ENCODE measurements at places on chromosomes 5 and 9.
A peak's percentile ranks its signal among the peaks of the same experiment; 100 is the strongest.

DNA sequence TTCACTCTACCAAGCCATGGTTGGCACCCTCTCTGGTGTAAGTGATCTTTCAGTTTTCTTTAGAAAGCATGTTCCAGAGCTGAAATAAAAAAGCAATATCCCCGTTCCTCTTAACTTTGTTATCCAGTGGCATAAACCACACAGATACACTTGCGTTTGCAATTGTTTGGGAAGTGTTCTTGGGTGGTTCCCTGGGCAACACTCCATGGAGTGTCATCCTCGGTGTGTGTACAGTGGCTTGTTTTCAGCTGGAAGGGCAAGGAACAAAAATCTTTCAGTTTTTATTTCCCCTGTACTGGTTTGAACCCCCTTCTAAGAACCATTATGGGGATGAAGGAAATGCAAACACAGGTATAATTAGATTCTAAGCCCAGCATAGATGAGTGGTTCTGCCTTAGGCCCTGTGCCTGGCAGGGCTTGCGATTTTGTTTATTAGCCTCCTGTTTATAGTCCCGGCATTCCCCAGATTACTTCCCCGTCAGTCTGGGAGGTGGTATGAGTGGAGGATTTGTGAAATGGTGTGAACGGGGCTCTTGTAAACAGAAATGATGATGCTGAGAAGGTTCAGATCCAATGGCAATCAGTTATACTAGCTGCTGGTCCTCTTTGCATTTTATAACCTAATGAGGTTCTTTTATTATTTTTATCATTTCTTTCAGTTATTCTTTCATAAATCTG lies 76.0 kb upstream of the CD180 start:
- no peak for DNase-seq

- DNase-seq: no peak
Measured at GRCh38 chr5:74384851-74385250, 255.7 kb downstream of the ENC1 start.

DNA sequence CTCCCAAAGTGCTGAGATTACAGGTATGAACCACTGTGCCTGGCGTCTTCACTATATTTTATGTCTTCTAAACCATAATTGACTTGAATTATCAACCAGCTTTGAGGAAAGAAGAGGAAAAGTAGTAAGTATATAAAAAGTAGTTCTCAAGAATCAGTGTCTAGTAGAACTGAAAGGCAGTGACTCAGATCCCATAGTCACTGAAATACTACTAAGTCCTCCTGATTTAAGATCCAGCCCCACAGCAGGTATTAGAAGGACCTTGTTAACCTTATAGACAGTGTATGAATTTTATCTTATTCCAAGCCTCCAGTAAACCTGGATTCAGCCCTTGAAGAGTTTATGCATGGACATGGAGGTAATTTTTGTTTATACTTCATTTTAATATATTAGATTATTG lies 31.5 kb downstream of the LNPEP start:
- DNase-seq: no peak

GRCh38 chr5:138705567-138705966 lies 47.7 kb upstream of the CTNNA1 start:
- no peak for DNase-seq

- no peak for DNase-seq
Measured at GRCh38 chr5:177372910-177373309, 11.3 kb upstream of the SLC34A1 start.

GRCh38 chr5:112532654-112533360 lies 113.7 kb upstream of the EPB41L4A start:
- no peak for DNase-seq

- no peak for DNase-seq
Measured at GRCh38 chr5:15515229-15515628, 15.2 kb downstream of the FBXL7 start.

- DNase-seq: peak; percentile 52
Measured at GRCh38 chr5:102902647-102903046, 147.5 kb downstream of the PAM start.

GRCh38 chr5:180333661-180334060 lies 19.5 kb downstream of the GFPT2 start:
- DNase-seq: no peak

- DNase-seq: peak; percentile 81
Measured at GRCh38 chr9:114906922-114907571, 23.3 kb downstream of the TNFSF8 start.

GRCh38 chr9:27341545-27342294 lies 44.8 kb upstream of the EQTN start:
- no peak for DNase-seq

GRCh38 chr9:116550696-116551436 lies 136.2 kb upstream of the TRIM32 start:
- DNase-seq: no peak

- DNase-seq: no peak
Measured at GRCh38 chr5:89117124-89117644, 234.2 kb upstream of the MEF2C start.

DNA sequence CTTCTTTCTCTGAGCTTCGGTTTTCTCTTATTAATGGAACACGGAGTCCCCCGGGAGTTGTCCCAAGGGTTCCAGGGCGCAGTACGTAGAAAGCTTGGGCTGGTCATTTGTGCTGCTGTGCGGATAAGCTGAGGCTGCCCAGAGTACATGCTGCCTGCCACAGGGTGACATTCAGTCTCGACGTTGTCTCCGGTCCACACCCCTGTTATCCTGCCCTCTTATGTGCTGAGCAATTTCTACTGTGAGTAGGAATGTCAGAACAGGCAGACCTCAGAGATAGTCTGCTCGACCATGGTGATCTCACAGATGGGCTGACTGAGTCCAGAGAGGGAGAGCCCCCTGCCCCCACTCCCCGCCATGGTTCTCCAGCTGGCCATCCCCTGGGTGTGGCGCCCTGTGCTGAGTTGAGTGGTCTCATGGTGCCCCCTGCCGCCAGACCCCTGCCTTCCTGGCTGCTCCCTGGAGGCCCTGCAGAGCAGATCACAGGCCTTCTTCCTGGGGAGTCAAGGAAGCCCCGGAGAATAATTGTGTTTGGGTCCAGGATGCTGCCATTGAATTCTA lies 124.0 kb downstream of the RGS3 start:
- DNase-seq: no peak

DNA sequence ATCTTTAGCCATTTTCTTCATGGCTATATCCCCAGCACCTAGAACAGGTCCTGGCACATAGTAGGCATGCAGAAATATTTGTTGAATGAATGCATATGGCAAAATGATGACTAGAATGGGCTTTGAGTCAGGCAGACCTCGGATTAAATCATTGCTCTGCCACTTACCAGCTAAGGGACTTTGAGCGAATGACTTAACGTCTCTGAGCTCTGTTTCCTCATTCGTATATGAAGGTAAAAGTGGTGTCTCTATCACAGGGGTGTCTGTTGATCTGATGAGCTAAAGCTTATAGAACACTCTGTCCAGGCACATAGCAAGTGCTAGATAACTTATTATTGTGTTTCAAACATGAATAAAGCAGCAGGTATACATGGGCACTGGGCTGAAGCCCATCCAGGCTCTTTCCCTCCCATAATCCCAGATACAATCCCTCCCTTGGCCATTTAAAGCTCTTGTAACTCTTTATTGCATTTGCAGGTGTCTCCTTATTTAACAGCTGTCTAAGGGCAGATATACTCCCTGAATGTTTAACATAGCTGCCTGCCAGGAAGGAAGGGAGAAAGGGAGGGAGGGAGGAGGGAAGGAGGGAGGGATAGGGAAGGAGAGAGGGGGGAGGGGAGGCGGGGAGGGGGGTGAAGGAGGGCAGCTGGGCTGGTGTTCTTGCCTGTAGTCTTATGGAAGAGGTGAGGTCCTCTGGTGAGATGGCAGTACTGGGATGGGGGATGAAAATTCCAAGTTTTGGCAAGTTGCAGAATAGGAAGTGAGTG lies 23.2 kb upstream of the STXBP1 start:
- DNase-seq: no peak

- no peak for DNase-seq
Measured at GRCh38 chr5:92455011-92455410, 1071.9 kb upstream of the ARRDC3 start.

GRCh38 chr9:134662143-134662876 lies 20.7 kb downstream of the COL5A1 start:
- DNase-seq: no peak

DNA sequence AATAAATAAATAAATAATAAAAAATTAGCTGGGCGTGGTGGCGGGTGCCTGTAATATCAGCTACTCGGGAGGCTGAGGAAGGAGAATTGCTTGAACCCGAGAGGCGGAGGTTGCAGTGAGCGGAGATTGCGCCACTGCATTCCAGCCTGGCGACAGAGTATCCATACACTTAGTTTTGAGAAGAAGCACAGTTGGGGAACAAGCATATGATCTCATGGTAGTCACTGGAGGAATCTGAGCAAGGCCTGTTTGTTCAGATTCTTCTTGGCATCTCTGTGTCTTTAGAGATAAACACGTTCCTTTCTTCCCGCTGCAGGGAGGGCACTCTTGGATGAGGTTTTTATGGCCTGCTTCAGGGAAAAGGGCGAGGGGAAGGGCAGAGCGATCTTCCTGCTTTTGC lies 15.6 kb upstream of the DENND1A start:
- DNase-seq: no peak

DNA sequence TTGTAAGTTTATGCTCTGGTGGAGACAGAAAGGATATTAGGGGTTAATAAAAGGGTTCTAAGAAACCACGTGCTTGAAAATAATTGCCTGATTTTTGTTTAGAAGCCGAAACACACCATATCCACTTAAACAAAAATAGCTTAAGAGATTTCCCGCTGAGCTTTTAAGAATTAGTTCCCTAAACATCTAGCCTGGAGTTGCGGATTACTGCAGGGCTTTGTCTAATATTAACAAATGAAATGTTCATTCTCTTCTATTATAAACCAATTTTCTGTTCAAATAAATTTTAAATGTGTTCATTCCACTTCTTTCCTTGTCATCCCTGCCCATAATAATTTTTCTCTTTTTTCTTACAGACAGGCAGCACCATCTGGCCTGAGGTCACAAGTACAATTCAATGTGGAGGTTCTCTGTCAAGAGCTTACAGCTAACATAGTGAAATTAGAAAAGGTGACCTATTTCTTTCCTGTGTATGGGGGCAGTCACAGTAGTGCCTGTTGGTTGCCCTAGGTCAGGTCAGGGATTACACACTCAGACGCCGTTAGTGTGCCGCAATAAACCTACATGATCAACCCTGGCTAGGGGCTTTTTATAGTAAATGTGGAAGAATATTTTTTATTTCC lies 65.3 kb downstream of the GRAMD2B start:
- DNase-seq: no peak

GRCh38 chr9:136327304-136327974 lies at the start of gene GPSM1:
GPSM1 (plus strand) TSS chr9:136327539; CDS start chr9:136327696, 157 bp downstream.
- DNase-seq: no peak

GRCh38 chr9:108751369-108751768 lies 104.4 kb downstream of the ACTL7B start:
- DNase-seq: no peak
